SJSA1 (cell line): ENCODE measurements at places on chromosomes 11 and 22. TPM values are rescaled to one million over a fixed set of nuclear protein-coding genes. Genes with fewer than 3 reads are reported as not detected.

GRCh38 chr11:32358729-32359128, 76.6 kb downstream of the WT1 start:
- DNase-seq = no peak

The CECR2 gene
- total RNA-seq = not detected in 2 replicates

DNA sequence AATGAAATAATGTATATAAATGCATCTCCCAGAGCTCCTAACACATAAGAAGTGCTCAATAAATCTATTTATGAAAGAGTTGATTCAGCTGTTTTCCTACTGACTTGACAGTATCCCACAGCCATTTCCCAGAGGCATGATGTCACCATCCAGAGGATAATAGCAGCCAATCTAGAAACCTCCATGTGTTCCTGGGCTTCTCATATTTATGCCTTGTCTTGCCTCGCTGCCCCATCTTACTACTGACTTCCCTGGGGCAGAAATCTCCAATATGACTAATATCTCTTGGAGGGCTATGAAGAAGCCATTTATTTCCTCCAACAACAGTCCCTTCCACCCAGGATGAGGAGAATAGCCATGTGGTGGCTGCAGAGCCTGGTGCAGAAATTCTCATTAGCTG, 115.4 kb upstream of the NAV2 start:
- DNase-seq = peak; percentile 35

DNA sequence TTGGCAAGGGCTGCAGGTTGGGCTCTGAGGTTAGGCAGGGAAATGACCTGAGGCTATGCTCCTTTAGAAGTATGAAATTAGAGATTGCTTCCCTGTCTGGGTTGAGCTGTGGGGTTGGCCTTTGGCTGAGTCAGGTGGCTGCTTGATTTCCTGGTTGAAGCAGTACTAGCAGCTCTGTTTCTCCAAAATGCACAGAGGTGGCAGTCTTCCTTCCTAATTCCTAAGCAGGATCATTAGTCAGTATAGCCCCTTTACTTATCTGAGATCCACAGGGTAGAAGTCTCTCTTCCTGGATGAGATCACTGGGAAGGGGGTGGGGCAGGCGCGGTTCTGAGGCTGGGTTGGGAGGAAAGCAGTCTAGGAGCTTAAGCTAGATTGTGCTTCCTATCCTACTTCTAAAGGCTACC, 1917.5 kb downstream of the LRRC4C start:
- DNase-seq = no peak

DNA sequence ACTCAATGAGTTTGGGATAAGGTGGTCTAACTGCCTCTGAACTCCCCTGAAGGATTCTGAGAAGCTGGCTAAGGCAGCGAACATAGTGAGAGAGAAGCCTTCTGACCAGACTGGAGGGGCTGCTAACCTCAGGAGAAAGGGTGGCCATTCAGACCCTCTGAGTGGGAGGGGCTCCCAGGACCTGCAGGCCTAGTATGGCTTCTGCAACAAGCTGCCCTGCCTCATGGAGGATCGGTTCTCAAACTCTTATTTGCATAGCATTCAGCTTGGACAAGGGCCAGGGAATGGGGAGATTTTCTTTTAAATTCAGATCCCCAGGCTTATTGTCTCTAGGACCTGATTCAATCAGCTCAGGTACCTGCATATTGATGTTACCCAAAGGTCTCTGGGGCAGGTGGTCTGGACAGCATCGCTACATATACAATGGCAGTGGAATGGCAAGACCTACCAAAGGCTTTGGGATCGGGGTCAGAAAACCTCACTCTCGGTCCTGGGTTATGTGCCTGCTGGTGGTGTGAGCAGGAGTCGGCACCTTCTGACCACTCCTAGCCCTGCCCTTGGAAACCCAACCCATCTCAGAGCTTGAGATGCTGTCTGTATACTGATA, 599.1 kb downstream of the BRD1 start:
- DNase-seq = peak; percentile 29

GRCh38 chr11:86193297-86194095, 51.1 kb upstream of the EED start:
- DNase-seq = peak; percentile 62

The KDM4D gene
- 0.41 and 1.5 TPM in 2 replicates for total RNA-seq

The SAA2 gene
- total RNA-seq = not detected in 2 replicates

The GP1BB gene
- total RNA-seq = 0.53 and 4.9 TPM in 2 replicates

DNA sequence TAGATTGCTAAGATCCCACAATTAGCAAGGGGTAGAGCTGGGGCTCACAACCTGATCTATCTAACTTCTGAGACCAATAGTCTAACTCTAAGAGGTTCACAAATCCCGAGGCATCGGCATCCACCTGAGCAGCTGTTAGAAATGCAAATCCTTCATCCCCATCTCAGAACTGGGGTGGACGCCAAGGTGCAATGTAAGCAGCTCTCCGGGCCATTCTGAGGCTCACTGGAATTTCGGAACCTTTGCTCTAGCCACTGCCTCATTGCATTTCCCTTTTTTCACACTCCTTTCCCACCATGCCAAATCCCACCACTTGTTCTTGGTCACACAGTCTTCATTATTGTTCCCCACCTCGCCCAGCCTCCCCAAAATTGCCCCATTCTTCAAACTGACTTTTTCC, 29.8 kb downstream of the MAML2 start:
- no peak for DNase-seq

The TPBGL gene
- total RNA-seq = not detected in 2 replicates

DNA sequence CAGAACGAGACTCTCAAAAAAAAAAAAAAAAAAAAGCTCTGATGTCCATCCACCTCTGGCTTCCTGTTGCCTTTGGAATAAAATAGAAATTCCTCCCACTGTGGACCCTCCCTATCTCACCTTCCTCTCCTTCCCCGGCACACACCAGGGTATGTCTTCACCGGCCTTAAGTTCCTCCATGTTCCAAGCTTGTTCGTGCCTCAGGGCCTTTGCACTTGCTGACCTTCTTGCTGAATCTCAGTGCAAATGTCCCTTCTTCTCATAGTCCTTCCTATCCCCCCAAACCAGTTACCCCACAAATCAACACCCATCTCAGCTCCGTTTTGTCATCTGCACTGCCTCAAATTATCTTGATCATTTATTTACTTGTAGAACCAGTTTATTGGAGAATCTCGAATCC, 20.6 kb downstream of the IFT27 start:
- no peak for DNase-seq

- no peak for DNase-seq
These were observed 6.8 kb upstream of the OR8B3 start for GRCh38 chr11:124405581-124405980.

The MS4A14 gene
- total RNA-seq = not detected in 2 replicates

The ZNF280A gene
- 0.32 TPM in 1 of 2 replicates, not detected in the other for total RNA-seq

The FGF19 gene
- 3.0 and 10.3 TPM in 2 replicates for total RNA-seq

The FXYD6 gene
- 0.05 TPM in 1 of 2 replicates, not detected in the other for total RNA-seq

The RNASEH2C gene
- total RNA-seq = 168 and 170 TPM in 2 replicates

DNA sequence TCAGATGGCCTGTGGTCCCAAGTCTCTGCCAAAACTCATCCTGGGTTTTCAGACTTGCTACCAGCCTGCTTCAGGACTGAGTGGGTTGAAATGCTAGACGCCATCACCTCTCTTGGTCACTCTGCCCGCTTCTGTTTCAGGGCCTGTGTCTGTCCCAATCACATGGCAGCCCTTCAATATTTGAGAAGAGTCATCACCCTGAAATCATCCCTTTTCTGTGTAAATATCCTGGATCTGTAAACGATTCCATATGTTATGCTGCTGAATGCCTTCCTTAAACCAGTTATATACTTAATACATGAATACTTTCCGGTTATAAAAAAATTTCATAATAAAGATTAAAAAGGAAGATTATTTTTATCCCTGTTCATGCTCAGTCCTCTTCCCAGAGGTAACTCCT, 39.8 kb upstream of the TLCD5 start:
- DNase-seq = no peak

DNA sequence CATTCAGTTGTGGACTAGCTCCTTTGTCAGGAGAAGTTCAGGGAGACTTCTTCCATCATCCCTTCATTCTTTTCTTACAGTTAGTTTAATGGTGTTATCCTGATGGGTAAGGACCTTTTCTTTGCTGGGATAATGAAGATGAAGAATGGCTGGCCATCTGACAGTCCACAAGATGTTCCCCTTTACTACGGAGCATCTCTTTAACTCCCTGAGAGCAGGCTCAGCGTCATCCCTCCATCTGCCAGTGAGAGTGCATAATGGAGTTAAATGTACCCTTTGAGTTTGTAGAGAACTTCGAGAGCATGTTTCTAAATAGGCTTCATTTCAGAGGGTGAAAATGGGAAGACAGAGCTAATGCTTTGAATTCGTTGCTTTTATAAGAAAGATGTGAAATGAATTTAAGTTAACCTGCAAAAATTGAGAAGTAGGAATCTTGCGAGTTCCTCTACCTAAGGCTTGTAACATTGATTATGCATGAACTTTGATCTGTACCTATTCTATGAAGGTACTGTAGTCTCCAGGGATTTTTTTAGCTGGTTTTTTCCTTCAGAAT, 1.7 kb downstream of the EP300 start:
- no peak for DNase-seq

GRCh38 chr11:116409238-116409637, 363.5 kb downstream of the BUD13 start:
- no peak for DNase-seq

DNA sequence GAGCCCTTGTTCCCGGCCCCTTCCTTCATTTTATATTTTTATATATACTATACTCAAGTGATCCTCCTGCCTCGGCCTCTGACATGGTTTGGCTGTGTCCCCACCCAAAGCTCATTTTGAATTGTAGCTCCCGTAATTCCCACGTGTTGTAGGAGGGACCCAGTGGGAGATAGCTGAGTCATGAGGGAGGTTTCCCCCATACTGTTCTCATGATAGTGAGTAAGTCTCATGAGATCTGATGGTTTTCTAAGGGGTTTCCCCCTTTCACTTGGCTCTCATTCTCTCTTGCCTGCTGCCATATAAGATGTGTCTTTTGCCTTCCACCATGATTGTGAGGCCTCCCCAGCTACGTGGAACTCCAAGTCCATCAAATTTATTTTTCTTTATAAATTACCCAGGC, 7.2 kb upstream of the ZNF280A start:
- DNase-seq = no peak

The CDKN1C gene
- 15.0 and 23.4 TPM in 2 replicates for total RNA-seq

The FBLN1 gene
- total RNA-seq = 25.9 and 38.8 TPM in 2 replicates

DNA sequence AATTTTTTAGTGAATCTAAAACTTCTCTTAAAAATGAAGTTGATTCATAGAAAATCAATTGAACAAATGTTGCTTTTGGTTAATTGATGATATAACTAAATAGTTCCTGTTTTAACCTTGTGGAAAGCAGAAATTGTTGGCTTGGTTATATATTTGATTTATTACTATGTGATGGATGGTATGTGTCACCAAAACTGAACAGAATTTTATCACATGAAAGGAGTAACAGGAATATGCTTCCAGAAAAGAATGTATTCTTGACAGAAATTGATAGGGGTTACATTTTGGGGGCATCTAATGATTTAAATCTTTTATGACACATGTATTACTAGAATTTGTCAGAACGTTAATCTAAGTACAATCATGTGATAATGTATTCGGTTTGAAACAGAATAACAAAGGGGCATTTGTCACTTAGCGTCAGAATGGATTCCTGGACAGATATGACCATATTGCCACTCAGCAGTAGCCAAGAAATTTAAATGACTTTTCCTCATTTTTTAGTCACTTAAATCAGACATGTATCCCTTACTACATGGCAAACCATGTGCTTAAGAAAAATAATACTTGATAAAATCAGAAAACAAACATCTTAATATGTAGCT, 295.2 kb downstream of the GRM5 start:
- no peak for DNase-seq

GRCh38 chr11:99548264-99548663, 527.5 kb downstream of the CNTN5 start:
- no peak for DNase-seq

The CFAP300 gene
- 2.1 and 4.2 TPM in 2 replicates for total RNA-seq

The MUC5AC gene
- 0.03 TPM in 1 of 2 replicates, not detected in the other for total RNA-seq

DNA sequence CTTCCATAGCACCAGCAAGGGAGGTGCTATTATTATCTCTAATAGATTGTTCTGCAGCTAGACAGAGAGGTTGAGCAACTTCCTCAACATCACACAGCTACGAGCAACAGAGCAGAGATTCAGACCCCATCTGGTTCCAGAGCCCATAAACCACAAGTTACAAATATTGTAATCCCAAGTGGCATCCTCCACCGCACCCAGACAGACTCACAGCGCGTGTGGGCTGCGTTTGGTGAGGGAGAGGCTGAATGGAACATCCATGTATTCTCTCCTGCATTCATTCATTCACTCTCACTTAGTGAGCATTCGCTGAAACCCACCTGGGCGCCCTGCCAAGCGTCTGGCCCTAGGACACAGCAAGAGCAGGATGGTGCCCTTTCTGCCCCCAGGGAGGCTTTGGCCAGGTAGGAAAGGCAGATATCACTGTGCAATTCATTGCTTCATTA, 33.5 kb downstream of the LIF start:
- DNase-seq = peak; percentile 79

The DUSP8 gene
- total RNA-seq = 0.13 and 0.82 TPM in 2 replicates

The C11orf86 gene
- not detected in 2 replicates for total RNA-seq

The CALCA gene
- total RNA-seq = not detected in 2 replicates

DNA sequence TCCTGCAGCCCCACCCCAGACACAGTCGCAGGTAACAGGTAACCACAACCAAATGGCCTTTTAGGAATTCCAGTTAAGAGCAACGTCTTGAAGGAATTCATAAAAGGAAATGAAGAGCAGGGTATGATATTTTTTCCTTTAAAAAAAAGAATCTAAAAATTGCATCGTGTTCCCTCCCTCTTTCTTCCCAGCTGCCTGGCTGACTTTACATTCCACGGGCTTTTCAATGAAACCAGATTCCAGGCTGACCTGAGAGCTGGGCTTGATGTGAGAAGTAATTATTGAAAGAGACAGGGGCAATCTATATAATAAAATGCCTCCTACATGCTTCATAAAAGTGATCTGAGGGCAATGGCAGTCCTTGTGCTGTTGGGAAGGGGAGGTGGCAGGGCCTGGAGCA, 57.3 kb upstream of the EIF3D start:
- DNase-seq = no peak

The CBX6 gene
- total RNA-seq = 22.6 and 28.5 TPM in 2 replicates

The OR5P2 gene
- total RNA-seq = 0.16 and 0.37 TPM in 2 replicates

GRCh38 chr22:44575381-44576268, 77.6 kb upstream of the RTL6 start:
- DNase-seq = no peak

DNA sequence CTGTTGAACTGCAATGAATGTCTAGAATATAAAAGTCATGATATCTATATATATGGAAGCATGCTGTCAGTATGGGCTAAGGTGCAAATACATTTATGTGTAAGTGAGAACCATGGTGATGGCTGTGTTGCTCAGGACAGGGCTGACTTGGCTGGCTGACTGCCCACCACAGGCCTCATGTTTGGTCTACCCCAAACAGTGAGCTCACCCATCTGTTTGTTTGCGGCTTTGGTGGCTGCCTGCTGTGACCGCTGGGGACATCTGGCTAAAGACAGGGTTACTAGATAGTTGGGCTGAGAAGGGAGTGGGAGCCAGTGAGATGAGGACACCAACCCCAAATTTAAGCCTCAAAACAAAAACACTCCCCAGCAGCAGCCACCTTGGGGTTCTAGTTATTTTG, 6.3 kb downstream of the CD44 start:
- peak; percentile 92 for DNase-seq

GRCh38 chr11:324156-324555, 3.5 kb upstream of the IFITM3 start:
- no peak for DNase-seq
